Aorta (tissue), 5 donors: ENCODE measurements at places on chromosomes 5 and 9. TPM values are rescaled to one million over a fixed set of nuclear protein-coding genes. Genes with fewer than 3 reads are reported as not detected.

The IFNA2 gene
- not detected for total RNA-seq

The ANKRD34B gene
- not detected for total RNA-seq

The PCDHAC1 gene
- 0.15 TPM for total RNA-seq

The CATSPER3 gene
- total RNA-seq, result 0.29 TPM

The KCTD16 gene
- total RNA-seq, result 2.7 TPM

The QRFP gene
- not detected for total RNA-seq

The WWC1 gene
- total RNA-seq, result 0.49 TPM

The TXNDC8 gene
- total RNA-seq, result not detected

The CDH9 gene
- total RNA-seq, result not detected

The IFNB1 gene
- total RNA-seq, result not detected

The SPATA31C1 gene
- total RNA-seq, result not detected

The IFNA6 gene
- not detected for total RNA-seq

DNA sequence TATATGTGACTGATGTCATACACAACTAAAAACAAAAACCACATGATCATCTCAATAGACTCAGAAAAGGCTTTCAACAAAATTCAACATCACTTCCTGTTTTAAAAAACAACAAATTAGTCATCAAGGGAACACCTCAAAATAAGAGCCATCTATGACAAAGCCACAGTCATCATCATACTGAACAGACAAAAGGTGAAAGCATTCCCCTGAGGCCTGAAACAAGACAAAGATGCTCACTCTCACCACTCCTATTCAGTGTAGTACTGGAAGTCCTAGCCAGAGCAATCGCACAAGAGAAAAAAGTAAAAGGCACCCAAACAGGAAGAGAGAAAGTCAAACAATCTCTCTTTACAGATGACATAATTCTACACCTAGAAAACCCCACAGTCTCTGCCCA lies 893.5 kb upstream of the EDIL3 start:
- no peak overlapping the region for H3K27ac ChIP-seq
- no peak for DNase-seq
- H3K27me3 ChIP-seq, result no peaks in the 10 kb centered on the region

GRCh38 chr5:58114324-58114723 lies 345.6 kb downstream of the PLK2 start:
- no peaks in the 10 kb centered on the region for H3K36me3 ChIP-seq
- H3K27ac ChIP-seq, result no peak overlapping the region
- H3K4me1 ChIP-seq, result no peaks in the 10 kb centered on the region
- H3K4me3 ChIP-seq, result no peak overlapping the region
- no peak for DNase-seq

DNA sequence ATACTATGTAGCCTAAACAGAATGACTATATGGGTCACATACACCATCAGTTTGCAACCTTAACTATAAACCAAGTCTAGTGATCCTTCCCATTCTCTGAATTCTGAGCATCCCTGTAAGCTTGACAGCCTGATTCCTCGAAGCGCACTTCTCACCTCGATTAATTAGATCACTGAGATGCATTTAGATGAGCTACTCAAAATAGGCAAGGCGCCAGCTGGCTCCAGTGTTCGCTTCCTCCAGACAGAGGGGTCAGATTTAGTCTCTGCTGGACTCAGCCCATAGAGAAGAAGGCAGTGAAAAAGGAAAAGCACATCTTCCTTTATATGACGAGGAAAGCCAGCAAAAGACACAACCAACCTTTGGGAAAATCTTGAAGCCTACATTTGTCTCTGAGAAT lies 371.5 kb downstream of the MLLT3 start:
- no peaks in the 10 kb centered on the region for H3K36me3 ChIP-seq
- no peaks in the 10 kb centered on the region for H3K27me3 ChIP-seq
- no peak for DNase-seq

GRCh38 chr9:38662763-38663593 lies 42.6 kb upstream of the ANKRD18A start:
- no peaks in the 10 kb centered on the region for H3K4me1 ChIP-seq
- no peak for DNase-seq
- no peaks in the 10 kb centered on the region for H3K27me3 ChIP-seq
- H3K4me3 ChIP-seq, result no peak overlapping the region

DNA sequence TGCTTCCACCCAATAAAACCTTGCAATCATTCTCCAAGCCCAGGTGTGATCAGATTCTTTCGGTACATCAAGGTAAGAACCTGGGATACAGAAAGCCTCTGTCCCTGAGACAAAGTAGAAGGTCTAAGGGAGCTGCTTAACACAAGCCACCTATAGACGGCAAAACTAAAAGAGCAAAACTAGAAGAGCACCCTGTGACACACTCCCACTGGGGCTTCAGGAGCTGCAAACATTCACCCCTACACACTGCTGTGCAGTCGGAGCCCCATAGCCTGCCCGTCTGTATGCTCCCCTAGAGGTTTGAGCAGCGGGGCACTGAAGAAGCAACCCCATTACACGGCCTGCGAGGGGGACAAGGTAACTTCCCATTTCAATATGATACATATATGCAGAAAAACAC lies 179.6 kb upstream of the CDH9 start:
- no peaks in the 10 kb centered on the region for H3K36me3 ChIP-seq
- H3K27ac ChIP-seq, result no peak overlapping the region

DNA sequence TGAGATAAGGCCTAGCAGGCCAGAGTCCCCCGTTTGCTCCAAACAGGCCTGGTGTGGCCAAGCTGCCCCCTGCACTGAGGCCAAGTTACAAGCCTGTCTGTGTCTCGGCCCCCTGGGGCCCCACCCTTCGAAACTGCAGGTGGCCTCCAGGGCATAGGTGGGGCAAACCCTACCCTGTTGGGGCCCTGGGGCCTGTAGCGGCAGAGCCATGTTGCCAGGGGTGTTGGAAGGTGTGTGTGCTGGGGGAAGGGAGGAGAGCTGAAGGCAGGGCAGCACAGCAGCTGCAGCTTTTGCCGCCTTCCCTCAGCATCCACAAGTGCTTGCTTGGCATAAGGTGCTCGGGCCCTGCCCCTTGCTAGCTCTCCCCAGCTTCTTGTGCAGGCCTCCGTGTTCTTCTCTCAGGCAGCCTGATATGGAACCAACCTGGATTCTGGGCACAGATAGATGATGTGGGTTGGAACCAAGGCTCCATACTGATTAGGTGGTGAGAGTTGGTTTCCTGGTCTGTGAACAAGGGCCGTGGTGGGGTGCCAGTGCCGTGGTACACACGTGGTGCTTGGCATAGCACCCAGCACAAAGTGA lies 12.7 kb downstream of the IRF1 start:
- no peak overlapping the region for H3K4me3 ChIP-seq
- DNase-seq, result no peak
- H3K4me1 ChIP-seq, result no peaks in the 10 kb centered on the region
- H3K36me3 ChIP-seq, result no peaks in the 10 kb centered on the region
- no peak overlapping the region for H3K27ac ChIP-seq

DNA sequence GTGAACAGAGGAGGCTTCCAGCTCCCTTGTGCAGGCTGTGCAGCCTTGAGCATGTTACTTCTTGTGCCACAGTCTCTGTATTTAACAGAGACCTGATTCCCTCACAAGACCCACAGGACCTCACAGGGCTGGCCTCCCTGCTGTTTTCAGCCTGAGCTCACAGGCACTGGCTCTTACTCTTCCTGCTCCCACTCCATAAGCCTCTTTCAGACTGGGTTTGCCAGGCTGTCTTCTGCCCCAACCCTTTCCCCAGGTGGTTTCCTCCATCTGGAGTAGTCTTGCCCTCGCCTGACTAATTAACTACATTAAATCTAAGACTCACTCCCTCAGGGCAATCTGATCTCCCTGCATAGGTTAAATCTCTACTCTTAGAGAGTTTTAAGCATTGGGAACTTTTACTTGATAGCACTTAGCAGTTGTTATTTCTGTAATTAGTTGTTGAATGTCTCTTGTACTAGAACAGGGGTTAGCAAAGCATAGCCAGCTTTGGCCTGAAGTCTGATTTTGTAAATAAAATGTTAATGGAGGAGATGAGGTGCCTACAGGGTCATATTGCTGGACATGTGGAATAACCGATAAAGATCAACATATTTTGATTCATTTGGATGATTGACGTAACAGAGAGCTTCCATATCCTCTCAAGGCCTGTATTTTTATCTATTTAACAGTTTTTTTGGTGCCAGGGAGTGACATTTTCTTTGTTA lies 28.6 kb upstream of the SPATA31E1 start:
- H3K36me3 ChIP-seq, result no peaks in the 10 kb centered on the region
- no peak overlapping the region for H3K27ac ChIP-seq
- H3K27me3 ChIP-seq, result no peaks in the 10 kb centered on the region
- no peaks in the 10 kb centered on the region for H3K4me1 ChIP-seq
- no peak overlapping the region for H3K4me3 ChIP-seq
- DNase-seq, result no peak

DNA sequence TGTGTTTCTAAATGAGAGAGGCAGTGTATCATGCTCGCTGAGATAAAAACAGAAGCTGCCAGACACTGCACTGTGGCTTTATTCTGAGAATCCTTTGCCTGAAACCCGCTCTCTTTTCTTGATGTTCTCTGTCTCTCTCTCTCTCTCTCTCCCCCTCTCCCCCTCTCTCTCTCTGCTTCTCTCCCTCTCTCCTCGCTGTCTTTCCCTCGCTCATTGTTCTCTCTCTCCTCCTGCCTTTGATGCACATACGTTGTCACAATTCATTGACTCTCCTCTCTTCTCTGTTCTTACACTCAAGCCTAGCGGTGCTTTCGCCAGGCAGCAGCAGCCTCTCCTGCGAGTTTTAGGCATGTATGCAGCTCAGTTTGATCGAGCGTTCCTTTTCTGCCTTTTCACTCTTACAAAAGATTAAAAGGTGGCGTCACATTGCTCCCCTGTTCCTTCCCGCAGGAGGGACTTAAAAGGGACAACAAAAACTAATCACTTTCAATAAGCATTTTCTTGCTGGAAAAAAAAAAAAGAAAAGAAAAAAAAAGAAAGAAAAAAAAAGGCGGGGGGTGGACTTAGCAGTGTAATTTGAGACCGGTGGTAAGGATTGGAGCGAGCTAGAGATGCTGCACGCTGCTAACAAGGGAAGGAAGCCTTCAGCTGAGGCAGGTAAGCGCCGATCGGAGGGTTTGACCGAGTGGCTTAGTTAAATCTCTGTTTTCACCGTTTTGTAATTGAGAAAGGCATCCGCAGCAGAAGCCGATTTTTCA lies 717.9 kb upstream of the WWC1 start:
- peak overlapping the region; percentile 41 for H3K4me3 ChIP-seq
- no peaks in the 10 kb centered on the region for H3K4me1 ChIP-seq
- no peak for DNase-seq
- H3K36me3 ChIP-seq, result no peaks in the 10 kb centered on the region
- H3K27ac ChIP-seq, result no peak overlapping the region

DNA sequence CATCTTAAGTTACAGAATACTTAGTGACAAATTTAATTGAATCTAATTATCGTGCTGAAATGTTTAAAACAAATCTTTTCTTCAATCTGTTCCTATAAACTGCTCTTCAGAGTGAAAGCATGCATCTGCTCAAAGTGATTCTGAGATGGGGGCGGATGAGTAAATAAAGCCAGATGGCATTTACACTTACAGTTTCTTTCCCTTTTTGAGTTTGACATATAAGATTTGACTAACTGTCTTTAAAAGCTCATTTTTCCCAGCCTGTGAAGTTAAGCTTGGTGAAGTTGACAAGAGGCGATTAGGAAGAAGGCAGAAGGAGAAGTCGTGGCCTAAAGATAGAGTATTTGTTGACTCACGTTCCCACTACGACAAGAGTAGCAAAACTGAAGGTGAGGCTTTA lies 137.4 kb downstream of the LPAR1 start:
- no peaks in the 10 kb centered on the region for H3K27me3 ChIP-seq
- H3K4me1 ChIP-seq, result peaks cover 11% of the 10 kb centered on the region
- H3K36me3 ChIP-seq, result no peaks in the 10 kb centered on the region
- DNase-seq, result no peak
- no peak overlapping the region for H3K4me3 ChIP-seq
- H3K27ac ChIP-seq, result peak overlapping the region; percentile 76

DNA sequence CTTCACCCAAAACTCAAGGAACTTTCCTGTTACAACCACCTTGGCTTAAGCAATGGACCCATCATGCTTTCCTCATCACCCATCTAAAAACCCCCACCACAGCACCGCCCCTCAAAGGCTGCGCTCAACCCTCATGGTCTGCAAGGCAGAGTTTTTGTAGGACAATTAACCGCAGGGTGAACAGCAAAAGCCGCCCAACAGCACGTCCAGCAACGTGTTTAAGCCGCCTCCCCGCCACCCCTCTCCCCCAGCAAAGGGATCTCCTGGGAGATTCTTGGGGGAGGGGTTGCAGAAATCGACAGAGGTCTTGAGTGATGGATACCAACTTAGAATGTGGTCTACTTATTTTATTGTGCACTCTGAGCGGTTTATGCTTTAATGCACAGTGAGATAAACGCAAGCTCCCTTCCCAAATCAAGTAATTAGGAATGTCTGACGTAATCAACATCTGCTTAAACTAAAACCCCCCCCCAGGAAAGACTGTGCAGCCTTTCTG lies 1.9 kb downstream of the ROR2 start:
- H3K4me3 ChIP-seq, result no peak overlapping the region
- H3K4me1 ChIP-seq, result no peaks in the 10 kb centered on the region
- no peak overlapping the region for H3K27ac ChIP-seq
- no peaks in the 10 kb centered on the region for H3K27me3 ChIP-seq

GRCh38 chr9:131824953-131825495 lies 85.1 kb upstream of the RAPGEF1 start:
- H3K27ac ChIP-seq, result no peak overlapping the region
- no peaks in the 10 kb centered on the region for H3K4me1 ChIP-seq
- no peak overlapping the region for H3K4me3 ChIP-seq
- no peak for DNase-seq
- H3K36me3 ChIP-seq, result no peaks in the 10 kb centered on the region

DNA sequence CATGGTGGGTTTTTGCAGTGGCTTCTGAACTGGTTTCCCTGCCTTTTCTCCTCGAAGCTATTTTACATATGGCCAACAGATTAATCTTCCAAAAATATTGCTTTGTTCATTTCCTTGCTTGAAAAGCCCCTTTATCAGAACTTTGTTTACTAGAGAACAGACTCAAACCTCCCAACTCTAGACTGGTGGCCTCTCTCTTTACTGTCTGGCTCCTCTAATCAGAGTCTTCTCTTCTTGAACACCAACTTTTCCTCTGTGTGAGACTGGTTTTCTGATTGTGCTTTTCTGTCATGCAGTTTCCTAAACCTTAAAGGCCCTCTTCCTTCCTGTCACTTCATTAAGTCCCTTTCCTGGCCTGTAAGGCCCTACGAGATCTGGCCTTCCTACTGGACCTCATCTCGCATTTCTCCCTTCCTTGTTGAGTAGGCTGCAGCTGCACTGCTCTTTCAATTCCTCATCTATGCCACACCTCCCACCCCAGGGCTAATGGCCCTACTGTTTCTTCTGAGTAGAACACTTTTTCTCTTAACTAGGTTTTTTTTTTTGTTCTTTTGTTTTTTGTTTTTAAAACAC lies 5.7 kb downstream of the C9orf43 start:
- no peak overlapping the region for H3K4me3 ChIP-seq
- no peaks in the 10 kb centered on the region for H3K4me1 ChIP-seq
- DNase-seq, result no peak
- H3K36me3 ChIP-seq, result no peaks in the 10 kb centered on the region

- H3K27me3 ChIP-seq, result no peaks in the 10 kb centered on the region
- no peak for DNase-seq
- peaks cover 4% of the 10 kb centered on the region for H3K36me3 ChIP-seq
- no peak overlapping the region for H3K27ac ChIP-seq
- H3K4me3 ChIP-seq, result no peak overlapping the region
Measured at GRCh38 chr9:136220017-136220729, 15.2 kb upstream of the LHX3 start.
